Upper lobe of right lung (tissue), 1 donor: ENCODE measurements at places on chromosomes 5 and 9. TPM values are rescaled to one million over a fixed set of nuclear protein-coding genes. Genes with fewer than 3 reads are reported as not detected.

TRAF1 gene
- total RNA-seq, result 6.0 TPM

PCDHB15 gene
- total RNA-seq, result 2.5 TPM

DNA sequence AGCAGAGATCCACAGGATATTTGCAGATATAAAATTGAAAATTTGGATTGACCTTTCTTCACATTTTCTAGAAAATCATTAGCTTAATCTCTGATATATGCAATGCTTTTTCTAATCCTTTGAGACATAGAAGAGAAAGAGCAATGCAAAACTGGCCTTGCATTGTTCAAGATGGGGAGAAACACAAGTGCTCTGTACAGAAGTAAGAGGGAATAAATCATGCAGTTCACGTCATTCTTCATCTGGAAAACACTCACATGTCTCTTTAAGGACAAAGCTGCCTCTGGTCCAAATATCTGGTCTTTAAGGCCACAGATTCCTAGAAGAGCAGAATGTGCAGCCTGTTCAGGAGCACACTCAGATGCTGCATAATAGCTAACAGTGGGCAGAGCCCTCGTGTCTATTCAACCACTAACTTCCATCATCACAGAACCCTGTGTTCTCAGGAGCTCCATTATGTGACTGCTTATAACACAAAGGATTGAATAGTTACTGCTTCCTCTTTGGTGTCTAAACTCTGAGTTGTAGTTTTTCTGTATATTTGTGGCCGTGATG is 277.5 kb downstream of the PLK2 start:
- H3K4me3 ChIP-seq, result no peak overlapping the region
- no peaks in the 10 kb centered on the region for H3K27me3 ChIP-seq
- H3K4me1 ChIP-seq, result no peaks in the 10 kb centered on the region
- H3K36me3 ChIP-seq, result no peaks in the 10 kb centered on the region

GRCh38 chr9:108994695-108995094 is 18.6 kb downstream of the CTNNAL1 start:
- no peak overlapping the region for H3K27ac ChIP-seq
- no peak overlapping the region for H3K4me3 ChIP-seq
- DNase-seq, result no peak
- no peaks in the 10 kb centered on the region for H3K36me3 ChIP-seq

GRCh38 chr9:127676638-127677037 is 30.1 kb upstream of the CFAP157 start:
- H3K4me3 ChIP-seq, result no peak overlapping the region
- H3K27ac ChIP-seq, result no peak overlapping the region
- no peaks in the 10 kb centered on the region for H3K27me3 ChIP-seq
- no peak for DNase-seq
- no peaks in the 10 kb centered on the region for H3K4me1 ChIP-seq

DNA sequence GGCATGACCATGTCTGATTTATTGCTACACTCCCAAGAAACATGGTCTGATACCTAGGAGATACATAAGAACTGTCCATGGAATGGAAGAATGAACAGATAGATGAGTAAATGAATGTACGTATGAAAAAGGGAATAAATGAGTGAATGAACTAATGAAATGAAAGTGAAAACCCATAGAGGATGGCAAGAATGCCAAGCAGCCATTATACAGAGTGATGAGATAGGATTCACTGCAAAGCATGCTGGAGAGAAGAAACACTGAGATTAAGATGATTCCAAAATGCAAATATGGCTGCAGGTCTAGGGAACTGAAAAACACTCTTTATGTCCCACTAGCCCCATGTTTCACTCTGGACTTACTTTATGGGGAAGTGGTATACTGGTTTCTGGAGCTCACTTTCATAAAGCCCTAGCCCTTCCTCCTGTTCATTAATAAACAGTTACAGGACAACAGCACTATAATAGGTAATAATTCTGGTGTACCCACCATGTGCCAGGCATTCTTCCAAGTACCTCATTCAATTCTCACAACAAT is 170.3 kb upstream of the RAD23B start:
- no peaks in the 10 kb centered on the region for H3K4me1 ChIP-seq
- no peak overlapping the region for H3K4me3 ChIP-seq
- H3K36me3 ChIP-seq, result no peaks in the 10 kb centered on the region
- no peaks in the 10 kb centered on the region for H3K27me3 ChIP-seq

IRX1 gene
- total RNA-seq, result 7.5 TPM

DNA sequence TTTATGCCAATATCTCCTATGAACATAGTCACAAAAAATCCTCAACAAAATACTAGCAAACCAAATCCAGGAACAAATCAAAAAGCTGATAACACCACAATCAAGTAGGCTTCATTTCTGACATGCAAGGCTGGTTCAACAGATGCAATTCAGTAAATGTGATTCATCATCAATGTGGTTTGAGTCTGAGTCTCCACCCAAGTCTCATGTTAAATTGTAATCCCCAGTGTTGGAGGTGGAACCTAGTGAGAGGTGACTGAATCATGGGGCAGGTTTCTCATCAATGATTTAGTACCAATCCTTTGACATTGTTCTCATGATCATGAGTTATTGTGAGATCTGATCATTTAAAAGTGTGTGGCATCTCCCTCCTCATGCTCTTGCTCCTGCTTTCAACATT is 1072.7 kb downstream of the NR2F1-AS1 start:
- no peaks in the 10 kb centered on the region for H3K27me3 ChIP-seq
- DNase-seq, result no peak
- no peaks in the 10 kb centered on the region for H3K36me3 ChIP-seq
- H3K4me3 ChIP-seq, result no peak overlapping the region
- no peak overlapping the region for H3K27ac ChIP-seq
